ENCODE measurements at places on chromosomes 16 and 17.

DNA sequence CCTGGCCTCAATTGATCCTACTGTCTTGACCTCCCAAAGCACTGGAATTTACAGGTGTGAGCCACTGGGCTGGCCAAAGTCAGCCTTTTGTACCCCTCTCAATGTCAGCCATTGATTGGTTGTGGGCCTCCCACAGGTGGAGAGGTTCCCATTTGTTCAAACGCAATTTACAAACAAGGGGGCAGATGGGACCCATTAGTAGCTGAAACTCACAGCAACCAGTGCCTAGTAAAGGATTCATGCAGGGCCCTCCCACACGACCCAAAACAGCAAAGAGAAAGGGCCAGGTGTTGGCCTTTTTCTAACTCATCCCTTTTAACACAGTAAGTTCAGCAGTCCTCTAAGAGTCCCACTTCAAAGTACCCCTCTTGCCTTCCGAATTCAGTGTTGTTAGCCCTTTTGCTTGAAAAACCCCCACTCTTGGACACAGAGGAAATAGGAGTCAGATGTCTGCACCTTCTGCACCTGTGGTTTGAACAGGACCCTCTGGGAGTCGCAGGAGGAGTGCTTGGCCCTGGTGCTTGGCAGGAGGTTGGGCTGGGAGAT is 89.2 kb downstream of the PITPNC1 start:
- DNase-seq = no peak

GRCh38 chr16:2897110-2897509 is 14.1 kb downstream of the FLYWCH2 start:
- no peak for DNase-seq

DNA sequence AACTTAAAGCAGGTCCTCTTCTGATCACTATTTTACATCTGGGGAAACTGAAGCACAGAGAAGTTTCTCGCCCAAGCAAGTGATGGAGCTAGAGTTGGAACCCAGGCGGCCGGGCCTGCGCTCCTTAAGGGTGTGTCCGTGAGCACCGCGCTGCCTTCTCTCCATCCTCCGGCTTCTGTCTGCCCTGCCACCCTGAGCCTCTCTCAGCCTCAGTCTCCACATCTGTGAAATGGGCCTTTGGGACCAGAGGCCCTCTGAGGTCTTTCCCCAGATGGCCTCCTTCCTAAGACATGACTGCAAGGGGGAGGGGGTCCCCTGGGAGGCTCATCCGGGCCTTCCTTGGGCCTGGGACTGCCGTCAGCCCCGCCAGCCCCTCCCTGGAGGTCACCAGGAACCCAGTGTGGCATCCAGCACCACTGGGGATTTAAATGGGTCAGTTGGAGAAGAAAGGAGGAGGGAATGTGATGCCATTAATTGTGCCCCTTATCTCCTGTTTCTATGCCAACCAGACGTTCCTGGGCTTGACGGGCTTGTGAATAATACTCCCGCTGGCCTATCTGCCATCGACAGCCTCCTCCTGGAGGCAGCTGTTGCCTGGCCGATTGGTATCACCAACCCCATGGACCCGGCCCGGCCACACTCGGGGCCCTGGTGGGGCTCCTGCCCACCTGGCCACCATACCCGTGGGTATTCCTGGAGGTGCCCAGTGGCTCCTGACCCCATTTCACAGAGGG is 5.1 kb downstream of the ZFPM1 start:
- DNase-seq = no peak

DNA sequence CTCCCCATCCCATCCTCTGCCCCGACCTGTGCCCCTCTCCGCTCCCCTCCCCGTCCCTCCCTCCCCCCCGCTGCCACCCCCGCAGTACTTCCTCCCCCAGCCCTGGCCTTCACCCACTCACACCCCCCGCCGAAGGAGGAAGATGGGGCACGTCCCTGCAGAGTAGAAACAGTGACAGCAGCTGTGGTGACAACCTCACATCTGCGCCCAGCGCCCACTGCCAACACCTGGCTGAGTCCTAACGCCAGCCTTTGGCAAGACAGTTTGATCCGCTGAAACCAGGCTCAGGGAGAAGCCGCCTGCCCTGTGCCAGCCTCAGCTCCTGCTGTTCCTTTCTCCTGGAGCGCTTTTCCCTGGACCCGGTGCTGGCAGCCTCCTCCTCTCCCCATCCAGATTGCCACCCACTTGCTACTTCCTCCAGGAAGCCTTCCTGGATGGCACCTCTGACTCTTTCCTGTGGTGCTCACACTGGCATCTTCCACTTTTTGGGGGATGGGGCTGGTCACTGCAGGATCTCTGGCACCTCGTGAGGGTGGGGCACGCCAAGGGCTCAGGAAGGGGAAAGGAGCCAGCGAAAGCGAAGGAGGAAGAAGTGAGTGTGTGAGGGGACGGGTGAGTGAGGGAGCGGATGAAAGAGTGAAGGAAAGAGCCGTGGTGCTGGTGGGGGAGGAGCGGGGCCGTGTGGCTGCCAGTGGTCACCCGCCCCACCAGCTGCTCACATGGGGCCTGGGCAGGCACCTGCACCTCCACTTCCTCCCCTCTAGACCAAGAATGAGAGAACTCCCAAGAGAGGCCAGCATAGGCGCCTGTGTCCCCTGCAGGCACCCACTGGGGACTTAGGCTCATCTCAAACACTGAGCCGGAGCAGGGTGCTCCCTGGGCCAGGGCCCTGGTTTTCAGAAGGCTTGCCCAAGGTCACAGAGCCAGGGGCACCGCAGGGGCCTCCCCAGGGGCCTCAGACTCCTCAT is 27.0 kb downstream of the ZFPM1 start:
- DNase-seq = no peak

DNA sequence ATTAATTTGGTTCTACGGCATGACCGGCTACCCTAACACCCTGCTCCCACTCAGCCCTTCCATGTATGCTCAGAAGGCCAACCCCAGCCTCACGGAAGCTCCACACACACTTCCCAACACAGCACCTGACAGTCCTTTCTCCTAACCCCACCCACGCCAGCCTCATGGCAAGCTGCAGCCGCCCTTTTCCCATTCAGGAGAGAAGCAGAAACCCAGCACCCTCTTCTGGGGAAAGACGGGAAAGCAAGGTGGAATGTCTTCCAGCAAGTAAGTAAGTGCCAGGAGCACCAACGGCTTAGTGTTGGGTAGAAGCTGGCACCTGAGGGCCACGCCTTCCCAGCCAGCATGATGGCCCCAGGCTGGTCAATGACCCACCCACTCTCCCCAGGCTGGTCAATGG is 32.1 kb downstream of the ABR start:
- peak; percentile 71 for DNase-seq

DNA sequence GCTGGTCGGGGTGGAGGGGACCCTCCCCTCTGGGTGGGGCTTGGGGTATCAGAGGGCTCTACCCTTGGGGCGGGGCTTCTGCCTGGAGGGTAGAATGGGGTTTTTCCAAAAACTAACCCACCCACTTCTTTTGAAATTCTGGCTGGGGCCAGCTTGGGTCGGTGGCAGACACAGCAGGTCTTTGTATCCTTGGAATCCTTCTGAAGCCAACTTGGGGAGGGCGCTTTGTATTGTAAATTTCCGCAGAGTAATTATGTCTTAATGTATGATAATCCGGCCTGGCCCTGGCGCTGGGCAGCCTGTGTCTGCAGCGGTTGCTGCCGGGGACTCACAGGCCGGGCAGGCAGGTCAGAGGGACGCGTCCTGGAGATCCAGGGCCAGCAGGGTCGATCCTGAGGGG is 33.9 kb upstream of the GSE1 start:
- DNase-seq = no peak

DNA sequence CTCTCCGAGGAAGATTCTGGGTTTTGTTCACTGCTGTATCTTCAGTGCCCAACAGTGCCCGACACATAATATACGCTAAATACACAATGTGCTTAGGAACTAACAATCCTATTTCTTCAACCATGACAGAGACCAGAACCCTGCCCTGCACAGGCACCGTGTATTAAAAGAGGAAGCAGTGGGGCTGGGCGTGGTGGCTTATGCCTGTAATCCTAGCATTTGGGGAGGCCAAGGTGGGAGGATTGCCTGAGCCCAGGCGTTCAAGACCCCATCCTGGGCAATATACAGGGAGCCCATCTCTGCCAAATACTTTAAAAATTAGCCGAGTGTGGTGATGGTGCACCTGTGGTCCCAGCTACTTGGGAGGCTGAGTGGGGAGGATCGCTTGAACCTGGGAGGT is 19.3 kb downstream of the ARL2BP start:
- DNase-seq = no peak
